ENCODE measurements at places on chromosomes 5 and 9.

DNA sequence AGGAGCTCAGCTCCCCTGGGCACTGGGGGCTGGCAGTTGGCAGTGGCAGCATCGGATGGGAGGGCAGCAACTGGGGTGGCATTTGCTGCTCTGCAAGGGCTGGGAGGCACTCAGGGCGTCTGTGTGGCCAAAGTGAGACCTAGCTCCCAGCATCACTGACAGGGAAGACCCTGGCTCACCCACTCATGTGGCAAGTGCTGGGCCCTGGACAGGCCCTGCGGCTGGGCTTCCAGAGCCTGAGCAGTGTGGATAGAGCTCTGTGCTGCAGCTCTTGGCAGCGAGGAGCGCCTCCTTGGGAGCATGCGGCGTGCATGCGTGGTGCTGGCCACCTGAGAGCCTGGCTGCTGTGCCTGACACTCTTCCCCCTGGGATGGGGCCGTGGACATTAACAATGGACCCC, 10.2 kb downstream of the CEP72 start:
- no peak for DNase-seq

DNA sequence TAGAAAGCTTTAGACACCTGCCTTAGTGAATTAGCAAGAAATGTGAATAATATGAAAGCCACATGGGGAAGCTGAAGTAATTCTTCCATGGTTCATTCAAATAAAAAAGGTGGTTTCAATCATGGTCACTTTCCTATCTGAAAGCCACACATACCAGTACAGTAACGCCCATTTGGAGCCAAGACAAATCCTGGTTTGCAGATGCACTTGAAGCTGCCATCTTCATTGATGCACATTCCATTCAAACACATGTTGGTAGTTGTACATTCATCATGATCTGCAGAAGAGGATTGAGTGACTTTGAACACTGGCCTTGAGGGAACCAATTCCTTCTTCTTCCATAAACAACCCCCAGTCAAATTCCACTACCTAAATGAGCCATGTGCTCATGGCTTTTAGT, 161.5 kb downstream of the FBN2 start:
- no peak for DNase-seq

DNA sequence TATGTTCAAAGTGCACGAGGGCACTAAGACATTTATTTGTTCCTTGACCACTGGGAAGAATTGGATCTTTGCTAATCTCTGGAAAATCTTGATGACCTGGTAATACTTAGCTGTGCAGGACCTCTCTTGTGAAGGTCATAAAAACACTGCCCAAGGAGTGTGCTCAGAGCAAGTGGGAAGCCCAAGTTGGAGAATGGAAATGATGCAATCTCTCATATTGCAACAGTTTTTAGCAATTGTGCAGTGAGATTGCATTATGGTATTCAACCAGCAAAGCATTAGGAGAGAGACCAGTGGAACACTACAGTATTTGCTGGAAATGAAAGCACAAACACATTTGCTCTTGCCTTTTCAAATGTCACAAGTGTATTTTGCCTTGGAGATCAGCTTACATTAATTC, 34.5 kb downstream of the TXNDC8 start:
- DNase-seq = peak; percentile 88

GRCh38 chr9:135010921-135011320, 76.5 kb upstream of the OLFM1 start:
- no peak for DNase-seq

- no peak for DNase-seq
These were observed 2.9 kb downstream of the DPH7 start for GRCh38 chr9:137575716-137576411.

GRCh38 chr5:67371924-67372323, 175.3 kb upstream of the CD180 start:
- DNase-seq = no peak

DNA sequence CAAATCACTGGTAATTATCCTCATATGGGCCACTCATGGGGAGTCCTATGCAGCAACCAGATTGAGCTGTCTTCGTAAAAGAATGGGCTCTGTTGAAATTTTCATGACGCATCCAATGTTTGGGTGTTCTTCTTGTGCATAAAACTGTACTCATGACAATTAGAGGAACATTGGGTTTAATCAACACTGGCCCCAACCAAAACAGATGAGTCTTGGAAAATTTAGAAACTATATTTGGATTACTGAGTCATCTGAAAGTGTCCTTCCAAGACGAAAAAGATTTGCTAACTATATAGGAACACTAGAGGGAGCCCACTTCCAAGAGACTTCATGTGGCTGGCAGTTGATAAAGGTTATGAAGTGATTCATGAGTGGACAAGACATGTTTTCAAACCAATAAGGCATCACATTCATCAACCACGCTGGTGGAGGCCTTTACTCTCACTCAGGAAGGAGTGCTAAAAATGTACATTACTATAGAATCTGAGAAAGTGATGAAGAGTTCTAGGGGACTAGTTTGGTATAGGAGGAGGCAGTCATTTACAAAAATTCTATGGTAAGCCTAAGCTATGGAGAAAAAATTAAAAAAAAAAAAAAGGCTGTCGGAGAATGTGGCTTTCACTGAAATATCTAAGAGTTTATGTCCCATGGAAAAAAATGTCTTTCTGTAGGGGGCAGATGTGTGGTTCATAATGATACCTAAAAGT, 313.5 kb downstream of the PRDM9 start:
- no peak for DNase-seq

GRCh38 chr9:93112116-93112863, 16.3 kb downstream of the CARD19 start:
- DNase-seq = peak; percentile 78

DNA sequence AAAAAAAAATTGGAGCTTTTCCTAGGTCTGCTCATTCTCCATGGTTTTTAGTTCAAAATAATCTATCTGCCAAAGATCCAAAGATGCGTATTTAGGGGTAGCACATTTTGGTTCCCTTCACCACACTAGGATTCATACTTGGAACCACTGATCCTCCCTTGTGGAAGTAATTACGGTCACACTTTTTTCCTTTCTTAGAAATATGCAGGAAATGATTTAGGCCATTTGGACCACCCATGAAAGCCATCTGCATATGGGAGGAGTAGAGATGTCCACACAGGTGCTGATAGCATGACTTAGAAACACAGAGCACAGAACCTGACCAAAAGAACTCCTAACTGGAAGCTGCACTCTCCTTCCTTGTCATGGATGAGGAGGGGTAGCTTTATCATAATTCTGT, 105.9 kb upstream of the RAI14 start:
- DNase-seq = no peak

- DNase-seq = no peak
These were observed 6.8 kb downstream of the HSD17B4 start for GRCh38 chr5:119458911-119459632.

GRCh38 chr5:121288781-121289180, 562.9 kb upstream of the FTMT start:
- no peak for DNase-seq

GRCh38 chr9:4678679-4679267, 596 bp upstream of the CDC37L1 start:
- DNase-seq = peak; percentile 37

Data from suppressor macrophage (primary cell).